Thoracic aorta (tissue), 2 donors: ENCODE measurements at places on chromosomes 16 and 17. TPM values are rescaled to one million over a fixed set of nuclear protein-coding genes. Genes with fewer than 3 reads are reported as not detected.

CCDC92B gene
- total RNA-seq = 0.14 TPM

RPTOR gene
- 47.4 TPM for total RNA-seq

MILR1 gene
- 28.8 TPM for total RNA-seq

CIAPIN1 gene
- total RNA-seq = 25.0 TPM

TELO2 gene
- total RNA-seq = 27.9 TPM
